Cortex of kidney (tissue), 1 donor: ENCODE measurements at places on chromosomes 3 and 15.

GRCh38 chr15:29681946-29682345 is 140.3 kb downstream of the TJP1 start:
- no peak for DNase-seq

GRCh38 chr3:119279101-119279554 is 15.1 kb upstream of the ARHGAP31 start:
- DNase-seq: no peak

GRCh38 chr15:42270996-42271395 is 2.0 kb upstream of the GANC start:
- DNase-seq: no peak

DNA sequence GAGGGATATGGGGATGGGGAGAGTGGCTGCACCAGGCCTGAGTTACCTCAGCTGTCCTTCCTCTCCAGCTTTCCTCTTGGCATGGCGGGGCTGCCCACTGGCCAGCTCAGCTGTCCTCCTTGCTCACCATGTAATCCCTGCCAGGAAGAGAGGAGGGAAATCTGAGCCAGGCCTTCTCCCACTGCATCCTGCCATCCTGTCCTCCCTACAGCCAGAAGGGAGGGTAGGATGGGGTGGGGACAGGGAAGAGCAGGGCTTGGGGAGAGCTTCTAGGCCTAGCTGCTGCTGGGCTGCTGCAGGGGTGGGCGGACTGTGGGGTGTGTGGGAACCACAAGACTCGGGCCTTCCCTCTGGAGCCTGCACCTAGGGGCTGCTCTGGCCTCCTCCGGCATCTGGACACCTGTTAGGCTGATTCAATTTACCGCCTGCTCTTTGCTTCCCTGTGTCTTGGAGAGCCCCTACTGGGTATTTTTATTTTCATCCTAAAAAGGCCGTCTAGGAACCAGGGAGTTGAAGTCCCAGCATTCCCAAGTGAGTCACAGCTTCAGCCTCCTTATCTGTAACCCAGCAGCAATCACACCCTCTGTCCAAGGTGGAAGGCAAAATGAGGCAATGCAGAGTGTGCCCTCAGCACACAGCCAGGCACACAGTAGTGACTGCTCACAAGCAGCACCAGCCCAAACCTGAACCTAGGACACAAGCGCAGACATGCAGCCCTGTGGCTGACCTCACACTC is 13.1 kb upstream of the KY start:
- DNase-seq: no peak

DNA sequence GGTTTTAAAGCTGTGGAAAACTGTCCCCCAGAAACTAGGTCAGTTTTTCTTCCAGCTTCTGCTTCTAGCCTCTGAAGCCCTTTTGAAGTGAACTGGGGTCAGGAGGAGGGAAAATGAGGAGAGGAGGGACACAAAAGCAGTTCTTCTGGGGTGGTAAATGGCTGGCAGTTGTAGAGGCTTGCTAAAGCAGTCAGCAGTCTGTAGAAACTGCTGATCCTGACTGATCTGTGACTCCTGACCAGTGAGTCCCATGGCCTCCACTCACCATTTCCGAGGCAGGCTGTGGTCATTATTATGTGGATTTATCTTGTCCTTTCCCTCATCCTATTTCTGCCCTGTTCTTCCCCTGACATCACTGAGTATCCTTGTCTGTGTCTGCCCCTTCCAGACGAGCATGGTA is 276.4 kb upstream of the ROPN1 start:
- DNase-seq: no peak

- no peak for DNase-seq
These were observed 519.5 kb downstream of the PYDC2 start for GRCh38 chr3:191980443-191980842.

- DNase-seq: no peak
These were observed 298.6 kb upstream of the ZNF717 start for GRCh38 chr3:76083992-76084391.

DNA sequence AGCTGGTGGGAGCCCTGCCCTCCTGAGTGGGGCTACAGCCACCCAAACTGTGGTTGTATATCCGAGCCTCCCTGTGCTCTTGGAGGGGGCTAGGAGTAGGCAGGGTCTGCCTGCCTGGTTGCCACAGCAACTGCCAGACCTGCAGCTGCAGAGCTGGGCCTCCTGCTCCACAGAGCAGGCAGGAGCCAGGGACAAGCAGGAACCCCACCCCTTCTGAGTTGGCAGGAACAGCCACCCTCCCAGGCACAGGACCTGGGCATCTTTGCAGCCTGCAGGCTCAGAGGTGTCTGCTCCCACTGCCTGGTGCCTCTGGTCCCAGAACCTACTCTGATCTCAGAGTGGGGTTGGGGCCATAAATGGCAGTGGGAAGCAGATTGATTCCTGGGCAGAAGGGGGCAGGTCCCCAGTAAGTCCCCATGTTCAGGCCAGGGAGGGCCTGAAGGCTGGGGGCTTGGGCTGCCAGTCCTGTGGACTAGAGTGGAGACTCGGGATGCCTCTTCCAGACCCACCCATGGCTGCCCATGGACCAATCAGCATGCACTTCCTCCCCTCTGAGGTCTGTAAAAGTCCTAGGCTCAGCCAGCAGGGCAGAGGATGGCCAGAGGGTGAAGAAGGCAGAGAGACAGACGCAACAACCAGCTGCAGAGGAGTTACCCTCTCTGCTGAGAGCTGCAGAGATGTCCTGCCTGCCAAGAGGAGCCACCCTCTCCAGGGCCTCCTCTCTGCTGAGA is 10.3 kb upstream of the LRRC31 start:
- no peak for DNase-seq

- no peak for DNase-seq
These were observed 2.6 kb downstream of the SLMAP start for GRCh38 chr3:57758686-57759085.

DNA sequence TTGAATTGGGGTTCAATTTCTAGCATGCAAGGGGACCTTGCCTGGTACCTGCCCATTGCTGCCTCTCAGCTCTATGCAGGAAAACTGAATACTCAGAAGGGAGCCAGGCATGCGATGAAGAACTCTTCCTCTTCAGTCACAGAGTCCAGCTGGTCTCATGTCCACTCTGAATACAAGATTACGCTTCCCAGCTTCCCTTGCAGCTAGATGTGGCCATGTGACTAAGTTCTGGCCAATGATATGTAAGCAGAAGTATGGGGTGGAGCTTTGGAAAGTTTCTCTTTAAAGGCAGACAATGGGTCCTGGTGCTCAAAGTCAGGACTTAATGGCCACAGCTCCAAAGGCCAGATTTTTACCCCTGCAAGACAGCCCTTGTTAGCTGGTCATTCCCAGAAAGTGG is 9.0 kb downstream of the WNT7A start:
- DNase-seq: no peak

DNA sequence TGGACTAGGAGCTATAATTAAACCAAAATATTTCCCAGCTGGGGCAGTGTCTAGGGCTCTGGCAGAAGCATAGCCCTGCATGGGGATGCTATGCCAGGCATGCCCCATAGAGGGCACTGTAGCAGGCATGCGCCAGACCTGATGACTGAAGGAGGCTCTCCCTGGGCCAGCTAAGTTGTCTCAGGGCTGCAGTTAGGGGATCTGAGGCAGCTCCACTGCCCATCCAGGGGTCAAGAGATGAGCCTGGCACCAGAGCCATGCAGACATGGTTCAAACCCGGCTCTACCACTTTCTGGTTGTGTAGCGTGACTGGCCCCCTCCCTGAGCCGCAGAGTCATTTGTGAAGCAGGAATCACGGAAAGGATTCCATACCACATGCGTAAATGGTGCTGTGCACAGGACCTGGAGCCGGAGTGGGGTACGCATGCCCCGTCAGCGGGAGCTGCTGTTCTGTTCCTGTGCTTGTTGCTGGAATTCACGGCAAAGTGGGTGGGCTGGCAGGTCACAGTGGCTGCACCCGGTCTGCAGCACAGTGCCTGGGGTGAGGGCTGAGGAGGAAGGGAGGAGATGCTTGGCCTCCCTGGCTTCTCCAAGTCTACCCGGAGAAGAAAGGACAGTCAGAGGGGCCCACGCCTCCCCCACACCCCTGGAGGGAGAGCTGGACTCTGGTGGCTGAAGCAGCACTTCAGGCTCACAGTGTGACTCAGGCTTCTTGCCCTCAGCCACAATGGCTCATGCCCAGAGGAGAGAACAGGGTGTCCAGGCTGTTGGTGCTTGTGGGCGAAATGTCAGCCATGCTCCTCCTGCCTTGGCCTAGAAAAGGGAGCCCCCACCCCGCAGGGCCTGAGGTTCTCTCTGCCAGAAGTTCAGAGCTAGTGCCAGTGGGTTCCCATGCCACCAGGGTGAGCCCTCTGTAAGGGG is 43.1 kb downstream of the DNASE1L3 start:
- no peak for DNase-seq

- DNase-seq: no peak
These were observed 45.4 kb downstream of the FGF7 start for GRCh38 chr15:49468481-49468839.

- DNase-seq: no peak
These were observed 30.6 kb downstream of the CRTAP start for GRCh38 chr3:33144433-33144832.

GRCh38 chr3:101720851-101721840 is 3.3 kb upstream of the CEP97 start:
- no peak for DNase-seq

DNA sequence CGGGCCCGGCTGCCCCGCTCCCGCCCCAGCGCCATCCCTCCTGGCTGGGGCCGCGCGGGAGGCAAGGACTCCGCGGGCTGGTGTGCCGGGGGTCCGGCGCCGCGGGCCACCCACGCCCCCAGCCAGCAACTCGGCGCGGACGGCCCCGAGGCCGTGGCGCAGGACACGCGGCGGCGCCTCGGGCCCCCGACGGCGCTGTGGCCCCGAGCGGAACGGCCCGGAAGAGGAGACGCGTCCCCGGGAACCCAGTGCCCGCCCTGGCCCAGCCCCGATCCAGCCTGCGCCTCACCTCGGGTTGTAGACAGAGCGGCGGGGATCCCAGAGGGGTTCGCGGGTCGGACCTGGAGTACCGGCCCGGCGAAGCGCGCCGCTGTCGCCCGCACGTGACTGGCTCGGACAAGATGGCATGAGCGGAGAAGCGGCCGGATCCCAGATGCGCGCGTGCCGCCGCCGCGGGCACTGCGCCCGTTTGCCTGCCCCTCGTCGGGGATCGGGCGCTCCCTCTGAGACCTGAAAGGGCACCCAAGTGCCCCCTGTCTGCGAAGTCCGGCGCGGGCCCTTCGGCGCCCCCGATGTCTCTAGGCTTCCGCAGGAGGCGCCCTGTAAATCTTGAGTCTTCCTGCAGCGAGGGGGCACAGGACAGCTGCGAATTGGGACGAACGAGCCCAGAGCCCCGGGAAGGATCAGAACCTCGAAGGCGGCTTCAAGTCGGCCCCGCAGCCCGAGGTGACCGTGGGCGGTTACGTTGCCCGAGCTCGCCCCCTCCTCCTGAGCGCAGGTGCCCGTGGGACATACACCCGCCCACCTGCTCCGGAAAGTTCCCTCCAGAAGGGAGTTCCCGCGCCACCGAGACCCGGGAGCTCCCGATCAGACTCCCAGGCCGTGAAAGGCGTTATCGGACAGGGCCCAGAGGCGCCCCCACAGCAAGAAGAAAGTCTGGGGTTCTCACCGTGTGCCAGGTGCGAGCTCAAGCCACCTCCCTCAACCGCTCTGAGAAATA is 598 bp upstream of the SFMBT1 start:
- DNase-seq: no peak

DNA sequence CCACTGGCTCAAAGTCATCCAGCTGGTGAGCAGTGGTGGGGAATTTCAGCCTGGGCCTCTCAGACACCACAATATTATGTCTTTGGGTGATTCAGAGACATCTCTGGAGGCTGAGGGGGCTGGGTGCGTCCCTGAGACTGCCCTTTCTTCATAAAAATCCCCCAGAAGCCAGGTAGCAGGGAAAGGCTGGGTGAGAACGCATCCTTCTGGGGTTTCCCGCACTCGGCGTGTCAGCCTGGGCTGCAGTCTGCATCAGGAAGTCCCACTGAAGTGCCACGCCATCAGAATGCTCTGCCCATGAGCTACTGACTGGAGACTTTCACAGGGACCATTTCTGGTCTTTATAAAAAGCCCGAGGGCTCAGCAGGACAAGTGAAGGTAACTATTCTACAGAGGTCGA is 148.8 kb upstream of the SLC6A11 start:
- no peak for DNase-seq

- DNase-seq: no peak
These were observed 15.8 kb downstream of the BOC start for GRCh38 chr3:113227146-113227545.

GRCh38 chr15:74374648-74375302 is 7.3 kb upstream of the CYP11A1 start:
- no peak for DNase-seq

DNA sequence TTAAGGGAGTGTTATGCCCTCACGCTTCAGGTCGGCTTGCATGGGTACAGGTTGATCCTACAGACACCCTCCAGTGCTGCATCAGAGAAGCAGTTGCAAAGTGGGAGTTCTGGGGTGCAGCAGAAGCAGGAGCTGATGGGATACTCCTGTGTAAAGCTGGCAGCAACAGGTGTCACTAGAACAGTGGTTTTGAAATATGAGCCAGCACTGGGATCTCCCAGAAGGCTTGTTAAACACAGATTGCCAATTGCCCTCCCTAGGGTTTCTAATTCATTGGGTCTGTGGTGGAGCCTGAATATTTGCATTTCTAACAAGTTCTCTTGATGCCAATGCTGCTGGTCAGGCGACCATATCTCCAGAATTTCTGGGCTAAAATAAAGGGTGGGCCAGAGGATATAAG is 350.4 kb downstream of the CLSTN2 start:
- DNase-seq: no peak

DNA sequence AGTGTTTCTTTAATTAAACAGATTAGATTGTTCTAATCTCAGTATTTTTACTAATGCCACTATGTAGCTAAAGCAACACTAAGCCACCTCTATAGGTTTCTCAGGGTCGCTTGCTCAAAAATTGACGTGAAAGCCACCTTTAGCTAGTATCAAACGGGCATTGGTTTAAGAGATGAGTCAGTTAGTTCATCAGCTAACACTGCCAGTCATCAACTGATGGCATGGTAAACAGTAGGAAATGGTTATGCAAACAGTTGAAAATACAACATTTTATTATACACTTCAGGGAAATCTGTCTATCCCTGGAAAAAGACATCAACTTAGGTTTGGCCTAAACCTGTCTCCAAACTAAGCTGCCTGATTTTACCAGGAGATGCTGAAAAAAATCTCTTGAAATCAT is 582.3 kb upstream of the NAALADL2 start:
- DNase-seq: no peak

DNA sequence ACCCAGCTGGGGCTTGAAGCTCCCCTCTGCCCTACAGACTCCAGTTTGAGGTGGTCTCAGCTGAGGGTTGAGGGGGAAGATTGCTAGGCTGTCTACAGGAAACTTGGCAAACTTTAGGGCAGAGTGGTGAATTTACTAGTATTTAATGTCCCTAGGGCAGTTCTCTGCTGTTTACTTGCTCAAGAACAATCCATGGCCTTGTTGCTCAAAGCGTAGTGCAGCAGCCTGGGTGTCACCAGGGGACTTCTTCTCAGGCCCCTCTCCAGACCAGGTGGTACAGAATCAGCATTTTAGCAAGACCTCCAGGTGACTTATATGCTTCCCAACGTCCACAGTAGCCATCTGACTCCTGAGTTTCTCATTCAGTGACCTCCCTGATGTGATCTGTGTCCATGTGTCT is 188.9 kb downstream of the NR1D2 start:
- DNase-seq: no peak

- DNase-seq: no peak
These were observed 453.5 kb downstream of the SOX2 start for GRCh38 chr3:182165234-182165633.
